Stimulated activated CD8-positive, alpha-beta memory T cell treated with anti-CD3 and anti-CD28 coated beads, Interleukin-4, amount 100 ng/mL, for 24 hours (primary cell): ENCODE measurements at places on chromosomes 5 and 9.

GRCh38 chr5:40622463-40623252, 57.1 kb upstream of the PTGER4 start:
- no peak for DNase-seq

GRCh38 chr5:95327211-95327610, 42.3 kb upstream of the MCTP1 start:
- no peak for DNase-seq

- DNase-seq: no peak
These were observed 16.6 kb downstream of the FAT2 start for GRCh38 chr5:151574444-151574996.

DNA sequence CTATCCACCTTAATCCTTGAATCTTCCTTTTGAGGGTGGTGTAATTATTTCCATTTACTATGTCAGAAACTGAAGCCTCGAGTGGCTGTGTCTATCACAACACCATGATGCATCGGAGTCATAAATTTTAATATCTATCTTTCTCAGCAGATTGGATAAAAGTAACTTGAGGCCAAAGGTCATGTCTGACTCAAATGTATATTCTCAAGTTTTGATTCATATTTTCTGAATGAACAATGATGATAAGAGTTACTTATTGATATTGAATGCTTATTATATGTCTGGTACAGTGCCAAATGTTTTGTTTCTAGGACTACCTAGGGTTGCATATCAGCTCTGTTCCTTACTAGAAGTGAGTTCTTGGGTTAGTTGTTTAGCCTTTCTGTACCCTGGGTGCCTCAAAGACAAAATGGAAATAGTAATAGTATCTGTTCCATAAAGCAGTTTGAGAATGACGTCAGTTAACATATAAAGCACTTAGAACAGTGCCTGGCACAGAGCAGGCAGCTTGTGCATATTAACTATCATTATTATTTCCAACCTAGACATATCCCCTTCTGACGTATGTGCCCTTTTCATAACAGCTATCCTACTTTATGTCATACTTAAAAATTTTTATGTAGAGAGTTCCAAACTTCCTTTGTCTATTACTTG, 42.6 kb downstream of the PRDM6 start:
- DNase-seq: no peak

GRCh38 chr5:53820119-53820801, 259.8 kb downstream of the NDUFS4 start:
- DNase-seq: no peak

DNA sequence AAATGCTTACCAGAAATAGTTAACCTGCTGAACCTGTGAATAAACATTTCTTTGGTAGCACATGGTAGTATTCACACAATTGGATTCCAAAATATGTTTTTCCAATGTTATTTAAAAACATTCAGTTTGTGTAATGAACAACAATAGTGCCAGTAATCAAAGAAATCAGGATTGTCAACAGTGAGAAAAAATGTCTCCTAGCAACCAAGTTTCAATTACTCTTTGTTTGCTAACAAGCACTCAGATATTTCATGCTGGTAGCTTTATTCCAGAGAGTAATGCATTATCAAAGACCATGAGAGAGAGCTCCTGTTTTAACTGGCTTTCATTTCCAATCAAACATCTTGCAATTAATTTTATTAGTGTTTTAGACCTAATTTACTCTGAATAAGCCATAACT, 768.1 kb upstream of the GRAMD2B start:
- DNase-seq: no peak

GRCh38 chr9:96487949-96488348, 38.0 kb downstream of the HABP4 start:
- no peak for DNase-seq

- DNase-seq: no peak
These were observed 259.2 kb downstream of the PDZD2 start for GRCh38 chr5:31898036-31898632.

- DNase-seq: no peak
These were observed 2.6 kb upstream of the NSD1 start for GRCh38 chr5:177131019-177131320.

GRCh38 chr9:97978371-97979130, 4.6 kb upstream of the ANP32B start:
- no peak for DNase-seq

GRCh38 chr5:68292316-68292715, 76.8 kb downstream of the PIK3R1 start:
- no peak for DNase-seq

GRCh38 chr5:7925961-7926695, 57.2 kb downstream of the MTRR start:
- DNase-seq: no peak

DNA sequence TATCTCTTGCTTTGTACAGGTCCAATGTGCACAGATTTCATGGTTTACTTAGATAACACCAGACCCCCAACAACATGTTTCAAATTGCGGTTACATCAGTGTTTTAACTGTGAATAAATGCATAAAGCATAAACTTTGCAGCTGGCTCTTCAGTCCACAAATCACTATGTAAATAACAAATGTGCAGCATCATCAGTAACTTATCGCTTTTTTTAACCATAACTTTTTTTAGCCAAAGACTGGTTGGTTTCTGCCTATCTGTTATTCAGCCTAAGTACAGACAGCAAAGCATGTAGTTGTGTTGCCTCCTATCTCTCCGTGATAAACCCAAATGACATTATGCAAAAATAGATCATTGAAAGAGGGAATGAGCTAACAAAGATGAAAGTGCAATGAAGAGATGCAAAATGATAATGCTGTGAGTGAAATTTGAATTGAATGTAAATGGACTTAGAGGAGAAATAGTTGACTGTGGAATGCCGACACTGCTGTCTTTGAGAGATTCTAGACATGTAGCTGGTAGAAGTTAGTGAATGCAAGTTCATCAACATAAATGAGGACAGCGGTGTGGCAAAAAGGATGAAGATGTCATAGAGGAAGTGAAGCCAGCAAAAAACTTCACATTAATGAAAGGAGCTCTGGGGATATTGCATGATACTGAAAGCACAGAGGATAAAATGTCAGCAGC, 108.8 kb downstream of the PDE8B start:
- no peak for DNase-seq

- DNase-seq: no peak
These were observed 3.3 kb downstream of the SLC46A2 start for GRCh38 chr9:112887381-112887780.

DNA sequence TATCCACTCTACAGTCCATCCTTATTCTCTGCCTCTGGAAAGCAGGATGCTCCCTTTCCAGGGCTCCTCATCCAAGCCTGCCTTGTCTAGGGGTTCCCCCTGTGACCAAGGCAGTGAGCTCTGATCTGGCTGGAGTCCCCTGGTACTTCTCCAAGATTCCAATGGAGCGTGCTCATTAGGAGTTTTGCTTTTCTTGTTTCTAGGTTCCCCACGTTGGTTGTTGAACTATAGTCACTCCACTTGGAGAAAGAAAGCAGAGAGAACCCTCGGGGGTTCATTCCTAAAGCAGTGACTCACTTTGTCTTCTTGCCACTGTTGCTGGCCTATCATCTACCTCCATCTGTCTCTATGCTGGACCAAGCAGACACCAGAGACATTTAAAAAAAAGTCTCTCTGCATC, 192.6 kb downstream of the TLE4 start:
- no peak for DNase-seq

DNA sequence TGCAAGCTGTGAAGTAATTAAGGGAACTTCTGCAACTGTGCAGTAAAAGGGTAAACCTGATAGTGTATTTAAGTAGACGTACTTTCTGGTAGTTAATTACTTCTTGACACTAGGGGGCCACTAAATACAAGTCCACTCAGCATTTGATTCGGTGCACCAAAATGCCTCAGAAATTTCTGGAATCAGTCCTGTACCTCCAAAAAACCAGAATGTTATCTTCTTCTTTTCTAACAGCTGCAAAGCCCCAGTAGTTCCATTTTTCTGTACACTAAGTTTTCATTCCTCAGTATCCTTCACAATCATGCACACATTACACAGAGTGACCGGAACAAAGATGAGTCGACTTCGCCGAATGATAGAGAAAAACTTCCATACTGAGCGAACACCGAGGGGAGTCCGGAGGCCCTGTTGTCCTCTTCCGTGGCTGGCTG, 484 bp downstream of the GFM2 start:
- no peak for DNase-seq

DNA sequence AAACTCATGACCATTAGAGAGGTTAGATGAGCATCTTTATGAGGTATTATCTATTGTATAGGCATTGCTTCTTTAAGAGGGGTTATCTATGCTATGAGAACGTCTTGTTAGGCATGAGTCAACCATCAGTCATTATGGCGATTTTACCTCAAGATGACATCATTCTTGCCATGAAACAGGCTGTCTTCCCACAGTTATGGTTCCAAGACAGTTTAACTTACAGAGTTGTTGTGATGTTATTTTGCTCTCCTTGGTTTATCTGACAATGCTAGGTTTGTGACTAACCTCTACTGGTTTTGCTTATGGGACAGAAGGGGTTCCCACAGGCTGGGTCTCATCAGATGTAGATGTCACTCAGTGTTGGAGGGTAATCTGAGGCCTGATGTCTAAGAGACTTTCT, 1864.7 kb upstream of the ACO1 start:
- DNase-seq: no peak

DNA sequence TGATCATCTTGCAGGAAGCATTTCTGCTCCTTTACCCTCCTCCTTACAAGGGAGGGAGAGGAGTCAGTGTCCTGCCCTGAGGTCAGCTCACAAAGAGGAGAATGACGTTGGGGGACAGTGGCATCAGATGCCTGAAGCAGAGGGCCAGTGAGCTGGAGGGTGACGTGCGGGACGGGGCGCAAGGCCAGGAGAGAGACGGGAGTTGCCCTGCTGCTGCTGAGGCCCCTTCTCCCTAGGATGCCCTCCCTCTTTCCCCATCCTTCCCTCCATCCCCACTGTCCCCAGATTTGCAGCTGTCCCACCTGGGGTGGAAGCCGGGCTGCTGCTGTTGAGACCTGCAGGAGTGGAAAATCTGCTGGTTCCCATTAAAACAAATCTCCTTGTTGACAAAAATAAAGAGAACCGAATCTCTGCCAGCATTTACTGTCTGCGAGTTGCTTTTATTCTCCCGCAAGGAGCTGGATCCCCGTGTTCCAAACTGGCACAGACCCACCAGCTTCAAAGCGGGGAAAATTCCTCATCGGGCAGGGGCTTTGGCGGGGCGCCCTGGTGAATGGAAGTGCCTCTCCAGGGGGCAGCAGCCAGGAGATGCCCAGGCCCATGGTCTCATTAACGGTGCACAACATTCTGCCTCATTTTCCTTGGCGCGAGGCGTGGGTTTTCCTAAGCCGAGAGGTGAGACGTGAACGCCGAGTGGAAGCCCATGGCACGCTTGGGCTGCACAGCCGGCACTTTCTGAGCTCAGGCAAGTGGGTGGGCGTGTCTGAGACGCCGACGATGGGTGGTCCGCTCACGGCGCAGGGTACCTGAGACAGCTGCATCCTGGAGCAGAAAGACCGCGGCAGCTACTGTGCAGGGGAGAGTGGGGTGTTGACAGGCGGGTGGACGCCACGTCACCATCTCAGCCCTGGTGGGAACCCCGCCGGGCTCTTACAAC, 13.9 kb upstream of the COL5A1 start:
- DNase-seq: no peak

GRCh38 chr5:55997742-55998351, 3.1 kb upstream of the IL6ST start:
- DNase-seq: no peak

GRCh38 chr5:126355940-126356339, 67.3 kb upstream of the GRAMD2B start:
- no peak for DNase-seq

DNA sequence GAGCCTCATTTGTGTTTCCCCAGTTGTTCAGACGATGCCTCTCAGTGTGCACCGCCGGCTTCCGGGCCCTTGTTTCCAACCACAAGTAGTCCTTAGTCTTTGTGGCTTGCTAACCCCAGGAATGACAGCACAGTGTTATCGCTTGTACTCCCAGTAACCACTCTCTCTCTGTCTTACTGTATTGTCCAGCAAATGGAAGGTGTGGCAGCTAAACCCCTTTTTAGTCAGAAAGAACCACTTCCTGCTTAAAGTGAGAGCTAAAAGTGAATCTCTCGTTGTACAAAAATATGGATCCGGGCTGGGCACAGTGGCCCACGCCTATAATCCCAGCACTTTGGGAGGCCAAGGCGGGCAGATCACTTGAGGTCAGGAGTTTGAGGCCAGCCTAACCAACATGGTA, 61.3 kb downstream of the ENC1 start:
- peak; percentile 33 for DNase-seq
